Fibroblast of lung (primary cell): ENCODE measurements at places on chromosomes 6 and 20. TPM values are rescaled to one million over a fixed set of nuclear protein-coding genes. Genes with fewer than 3 reads are reported as not detected.

DNA sequence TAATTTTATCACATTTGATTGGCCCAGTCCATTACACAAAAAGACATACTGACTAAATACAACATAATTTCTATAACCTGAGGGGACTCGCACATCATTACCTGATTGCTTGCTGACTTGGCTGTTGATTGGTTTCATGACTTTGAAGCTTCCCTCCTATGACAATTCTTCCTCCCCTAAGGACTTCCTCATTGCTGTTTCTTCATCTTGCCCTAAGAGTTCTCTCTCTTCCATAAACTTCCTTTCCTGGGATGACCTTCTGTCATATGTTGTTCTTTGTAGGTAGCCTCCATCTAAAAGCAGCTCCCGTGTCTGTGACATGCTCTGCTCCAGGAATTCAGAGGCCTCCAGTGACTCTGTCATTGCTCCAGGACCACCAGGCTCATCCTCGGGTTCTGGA is 22.6 kb downstream of the RSPH3 start:
- no peak for DNase-seq

DNA sequence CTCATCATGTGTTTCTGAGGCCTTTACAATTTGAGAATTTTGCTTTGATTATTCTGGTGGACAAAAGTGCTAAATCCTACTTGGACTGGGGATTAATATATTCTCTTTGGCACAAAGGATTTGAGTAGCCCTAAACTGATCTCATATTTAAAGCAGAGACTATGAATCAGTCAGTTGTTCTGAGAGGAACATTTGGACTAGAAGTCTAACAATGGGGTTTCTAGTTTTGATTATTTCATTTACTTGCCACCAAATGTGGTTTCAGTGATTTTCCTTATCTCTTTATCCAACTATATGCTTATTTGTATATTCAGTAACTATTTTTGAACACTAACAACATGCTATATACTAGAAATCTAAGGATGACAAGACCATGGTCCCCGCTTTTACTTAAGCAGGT is 81.4 kb downstream of the PDE10A start:
- DNase-seq: no peak

The CST1 gene
- 3.6 TPM in 1 of 2 replicates, not detected in the other for total RNA-seq

DNA sequence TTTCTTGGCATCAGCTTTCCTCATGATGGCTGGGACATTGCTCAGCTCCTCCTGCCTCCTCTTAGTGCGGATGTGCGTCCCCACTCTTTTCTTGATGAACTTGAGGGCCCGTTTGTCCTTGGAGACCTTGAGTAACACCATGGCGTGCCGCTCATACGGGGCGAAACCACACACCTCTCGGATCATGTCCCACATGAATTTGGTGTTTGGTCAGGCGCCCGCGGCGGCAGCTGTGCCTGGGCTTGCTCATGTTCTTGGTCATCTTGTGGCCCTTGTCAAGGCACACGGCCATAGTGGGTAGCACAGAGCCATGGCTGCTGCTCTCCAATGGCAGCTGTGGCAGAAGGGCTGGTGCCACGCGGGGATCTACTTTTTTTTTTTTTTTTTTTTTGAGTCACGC is 2.6 kb downstream of the ERGIC3 start:
- no peak for DNase-seq

GRCh38 chr6:117440706-117441525 is 15.2 kb upstream of the ROS1 start:
- peak; percentile 95 for DNase-seq

- DNase-seq: no peak
Measured at GRCh38 chr6:32558426-32559057, 28.5 kb upstream of the HLA-DRB5 start.
